ENCODE measurements at places on chromosomes 1 and 21.

- DNase-seq, result peak; percentile 59
Observed at GRCh38 chr1:64960731-64961130, 5.6 kb downstream of the JAK1 start.

DNA sequence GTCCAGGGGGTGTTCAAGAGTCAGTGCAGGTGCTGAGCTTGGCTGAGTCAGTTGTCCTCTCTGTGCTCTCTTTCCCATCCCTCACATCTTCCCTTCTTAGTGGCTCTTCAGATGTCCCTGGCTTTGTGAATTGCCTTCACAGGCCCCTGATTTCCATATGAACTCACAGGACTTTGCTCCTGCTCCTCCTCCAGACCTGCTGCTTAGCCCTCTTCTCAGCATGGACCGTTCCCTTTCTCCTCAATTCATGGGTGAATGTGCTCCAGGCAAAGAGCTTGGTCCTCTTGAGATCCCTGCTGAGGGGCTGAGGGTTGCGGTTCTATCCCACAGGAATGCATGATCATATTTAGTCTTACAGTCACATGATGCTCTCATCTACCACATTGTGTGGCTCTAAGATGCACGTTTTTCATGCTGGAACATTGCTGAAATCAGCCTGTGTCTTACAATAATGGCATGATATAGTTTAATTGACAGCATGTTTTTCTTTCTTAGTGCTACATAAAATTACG is 30.5 kb downstream of the CACNA1E start:
- DNase-seq, result no peak

- DNase-seq, result peak; percentile 8
Observed at GRCh38 chr1:157969697-157970485, 23.6 kb upstream of the KIRREL1 start.

DNA sequence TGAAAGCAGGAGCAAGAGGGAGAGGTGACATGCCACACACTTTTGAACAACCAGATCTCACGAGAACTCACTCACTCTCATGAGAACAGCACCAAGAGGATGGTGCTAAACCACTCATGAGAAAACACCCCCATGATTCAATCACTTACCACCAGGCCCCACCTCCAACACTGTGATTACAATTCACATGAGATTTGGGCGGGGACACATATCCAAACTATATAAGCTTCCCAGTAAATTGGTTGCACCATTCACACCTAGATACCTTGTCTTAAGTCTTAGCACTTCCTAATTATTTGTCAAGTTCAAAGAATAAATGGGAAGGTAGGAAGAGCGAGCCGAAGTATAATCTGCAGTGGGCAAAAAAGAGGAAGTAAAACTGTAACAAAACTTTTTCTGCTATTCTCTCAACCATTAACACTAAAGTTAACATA is 34.3 kb downstream of the AMY1C start:
- no peak for DNase-seq

DNA sequence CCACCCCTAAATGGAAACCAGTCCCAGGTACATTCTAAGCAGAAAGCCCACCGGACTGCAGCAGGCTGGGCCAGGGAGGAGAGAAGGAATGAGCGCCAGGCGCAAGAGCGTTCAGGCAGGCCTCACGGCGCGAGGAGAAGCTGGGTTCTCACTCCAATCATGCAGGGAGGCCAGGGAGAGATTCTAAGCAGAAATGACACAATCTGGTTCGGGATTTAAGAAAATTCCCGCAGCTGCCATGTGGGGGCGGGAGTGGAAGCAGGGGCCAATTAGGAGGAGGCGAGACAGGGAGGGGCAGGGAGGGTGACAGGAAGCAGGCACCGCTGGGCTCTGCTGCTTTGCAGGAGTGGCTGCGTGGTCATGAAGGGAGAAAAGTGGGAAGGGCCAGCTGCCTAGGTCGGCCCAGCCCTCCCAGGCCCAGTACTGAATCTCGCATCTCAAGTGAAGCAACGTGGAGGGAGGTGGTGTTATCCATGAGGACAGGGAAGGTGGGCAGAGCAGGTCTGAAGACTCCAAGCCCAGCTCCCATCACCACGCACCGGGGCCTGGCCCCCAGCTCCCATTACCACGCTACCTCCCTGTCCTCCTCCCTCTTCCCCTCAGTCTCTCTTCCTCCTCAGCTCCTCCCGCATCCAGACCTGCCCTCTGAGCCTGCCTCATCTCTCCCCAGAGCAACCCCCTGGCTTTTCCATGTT is 11.8 kb downstream of the NPHP4 start:
- no peak for DNase-seq

GRCh38 chr1:45012639-45013278 is 705 bp downstream of the UROD start:
- peak; percentile 54 for DNase-seq

DNA sequence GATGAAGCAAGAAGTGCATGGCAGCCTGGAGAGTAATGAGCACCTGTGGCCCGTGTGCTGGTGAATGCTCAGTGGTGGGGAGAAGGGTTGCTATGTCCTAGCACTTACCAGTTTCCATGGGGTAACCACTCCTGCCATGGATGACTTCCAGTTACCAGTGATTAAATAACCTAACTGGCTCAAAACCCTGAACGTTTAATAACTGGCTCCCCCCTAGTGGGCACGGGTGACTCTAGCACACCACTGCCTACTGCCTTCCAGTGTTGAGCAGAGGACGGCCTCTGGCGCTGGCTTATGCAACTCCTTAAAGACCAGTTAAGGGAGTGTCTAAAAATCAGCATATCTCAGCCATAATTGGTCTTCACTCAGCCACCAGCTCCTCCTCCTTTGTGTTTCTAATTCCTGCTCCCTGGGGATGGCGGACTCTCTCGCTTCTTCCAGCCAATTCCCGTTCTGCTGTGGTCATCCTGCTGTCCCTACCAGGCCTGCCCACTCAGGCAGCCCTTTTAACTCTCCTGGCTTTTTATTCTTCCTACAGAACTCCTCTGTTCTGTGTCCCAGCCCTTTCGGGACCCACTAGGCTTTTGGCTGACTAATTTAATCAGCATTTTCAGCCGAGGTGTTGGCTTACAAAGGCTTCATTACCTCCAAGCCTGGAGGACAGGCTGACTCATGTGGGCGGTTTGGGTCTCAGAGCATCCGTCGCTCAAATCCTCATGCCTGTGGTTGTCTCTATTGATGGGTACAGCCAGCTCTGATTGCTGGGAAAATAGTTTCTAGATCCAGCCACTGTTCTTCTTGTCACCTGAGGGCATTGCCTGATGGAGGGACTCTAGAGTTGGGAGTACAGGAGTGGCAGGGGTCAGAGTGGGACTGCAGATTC is 332.4 kb downstream of the CAMTA1 start:
- no peak for DNase-seq

DNA sequence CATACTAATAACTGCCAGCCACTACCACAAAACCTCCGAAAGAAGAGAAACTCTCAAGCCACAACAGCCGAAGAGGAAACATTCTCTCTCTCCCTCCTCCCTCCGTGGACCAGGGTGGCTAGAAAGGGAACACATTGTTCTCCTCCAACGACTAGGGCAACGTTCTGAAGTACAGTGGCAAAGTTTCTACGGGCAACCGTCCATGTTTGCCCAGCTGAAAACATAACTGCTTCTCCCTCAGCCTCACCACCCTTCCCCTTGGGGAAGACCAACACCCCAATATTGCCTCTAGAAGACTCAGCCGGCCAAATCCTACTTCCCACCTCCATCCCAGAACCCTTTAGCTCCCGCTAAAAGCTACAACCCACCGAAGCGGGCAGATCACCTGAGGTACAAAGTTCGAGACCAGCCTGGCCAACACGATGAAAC is 2.0 kb downstream of the GLUL start:
- peak; percentile 51 for DNase-seq

GRCh38 chr1:209830722-209831121 is 3.0 kb downstream of the UTP25 start:
- DNase-seq, result no peak

- no peak for DNase-seq
Observed at GRCh38 chr1:110069404-110070281, 829 bp downstream of the ALX3 start.

- DNase-seq, result peak; percentile 51
Observed at GRCh38 chr1:61741711-61742619, at the start of gene PATJ. TSS of gene PATJ (plus strand) at chr1:61742480. CDS start at chr1:61762893, 20,413 bp downstream.

DNA sequence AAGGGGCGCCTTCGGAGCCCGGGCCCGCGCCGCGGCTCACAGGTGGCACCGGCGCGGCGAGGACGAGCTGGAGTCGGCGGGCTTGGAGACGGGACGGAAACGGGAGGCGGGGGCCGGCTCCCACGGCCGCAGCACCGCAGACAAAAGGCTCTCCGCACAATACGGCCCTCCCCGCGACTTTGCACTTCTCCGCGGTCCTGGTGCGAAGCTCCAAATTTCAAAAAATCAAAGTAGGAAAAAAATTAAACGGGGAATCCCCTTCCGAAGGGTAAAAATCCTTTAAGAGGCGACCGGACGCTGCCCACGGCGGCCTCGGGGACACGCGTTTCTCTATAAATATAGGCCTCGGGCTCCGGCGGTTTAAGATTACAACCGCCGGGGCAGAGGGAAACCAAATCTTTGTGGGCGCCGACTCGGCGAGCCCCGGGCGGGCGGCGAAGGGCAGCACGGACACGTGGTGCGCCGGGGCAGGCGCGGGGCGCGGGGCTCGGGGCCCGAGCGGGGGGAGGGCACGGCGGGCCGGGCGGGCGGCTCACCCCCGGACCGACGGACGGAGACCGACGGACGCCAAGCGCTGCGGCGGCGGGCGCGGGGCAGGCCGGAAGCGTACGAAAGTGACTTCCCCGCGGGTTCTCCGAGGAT is 453 bp downstream of the PABPC4 start:
- peak; percentile 27 for DNase-seq

- DNase-seq, result no peak
Observed at GRCh38 chr1:1420654-1421141, 378 bp downstream of the ANKRD65 start.

- no peak for DNase-seq
Observed at GRCh38 chr21:16159213-16159970, 429.6 kb downstream of the USP25 start.

GRCh38 chr1:63615768-63616420 is 22.7 kb downstream of the PGM1 start:
- peak; percentile 78 for DNase-seq

DNA sequence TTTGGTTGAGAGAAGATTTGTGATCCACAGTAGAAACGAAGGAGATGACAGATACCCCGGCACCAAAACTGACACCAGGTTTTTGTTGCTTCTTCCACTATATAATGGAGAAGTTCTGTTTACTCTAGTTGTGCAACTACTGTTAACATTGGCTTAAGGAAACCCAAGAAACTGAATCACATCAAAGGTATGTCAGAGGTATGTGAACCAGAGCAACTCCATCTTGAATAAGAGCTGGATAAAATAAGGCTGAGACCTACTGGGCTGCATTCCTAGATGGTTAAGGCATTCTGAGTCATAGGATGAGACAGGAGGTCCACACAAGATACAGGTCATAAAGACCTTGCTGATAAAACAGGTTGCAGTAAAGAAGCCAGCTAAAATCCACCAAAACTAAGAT is 173.7 kb upstream of the CAMK1G start:
- DNase-seq, result no peak

DNA sequence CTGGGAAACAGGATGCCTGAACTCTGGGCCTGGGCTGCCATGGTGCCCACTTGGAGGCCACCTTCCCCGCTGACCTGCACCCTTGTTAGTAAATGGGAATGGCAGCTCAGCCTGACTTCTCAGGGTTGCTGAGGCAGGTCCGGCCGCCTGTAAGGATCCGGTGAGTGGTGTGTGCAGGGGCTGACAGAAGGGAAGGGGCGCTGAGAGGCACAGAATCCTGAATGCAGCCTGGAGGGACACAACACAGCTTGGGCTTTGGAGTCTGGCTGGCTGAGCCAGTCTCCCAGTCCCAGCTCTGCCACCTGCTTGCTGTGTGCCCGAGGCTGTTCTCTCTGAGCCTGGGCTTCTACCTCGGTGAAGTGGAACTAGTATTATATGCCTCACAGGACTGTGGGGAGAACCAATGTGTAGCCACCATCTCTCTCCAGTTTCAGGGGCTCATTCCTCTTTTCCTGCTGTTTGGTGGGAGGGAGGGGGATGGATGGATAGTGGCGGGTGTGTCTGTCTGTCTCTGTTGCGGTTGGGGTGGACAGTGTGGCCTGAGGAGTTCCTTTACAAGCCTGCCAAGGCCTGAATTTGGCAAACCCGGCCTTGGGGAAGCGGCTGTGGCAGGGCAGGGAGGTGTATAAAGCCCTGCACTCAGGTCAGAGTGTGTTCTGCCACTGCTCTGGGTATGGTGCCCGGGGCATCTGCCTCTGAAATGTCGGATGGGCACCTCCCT is 18.0 kb downstream of the ADORA1 start:
- no peak for DNase-seq

- DNase-seq, result no peak
Observed at GRCh38 chr1:159829273-159829634, 2.6 kb downstream of the SLAMF8 start.

DNA sequence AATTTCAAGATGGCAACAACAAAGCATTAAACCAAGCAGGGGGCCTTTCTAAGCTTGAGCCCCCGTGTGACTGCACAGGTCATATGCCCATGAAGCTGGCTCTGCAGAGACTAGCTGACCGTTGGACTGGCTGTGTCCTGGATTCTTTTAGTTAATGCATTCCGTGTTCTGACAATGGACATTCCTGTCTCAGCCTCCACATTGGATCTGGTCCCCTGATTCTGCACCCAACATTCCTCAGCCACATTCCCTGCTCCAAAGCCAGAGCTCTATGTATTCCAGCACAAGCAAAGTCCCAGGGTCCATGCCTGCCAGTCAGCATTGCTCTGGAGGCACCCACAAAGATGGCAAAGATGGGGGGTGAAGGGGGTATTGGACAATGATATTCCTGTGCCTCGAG is 5.1 kb upstream of the NAV1 start:
- DNase-seq, result no peak

DNA sequence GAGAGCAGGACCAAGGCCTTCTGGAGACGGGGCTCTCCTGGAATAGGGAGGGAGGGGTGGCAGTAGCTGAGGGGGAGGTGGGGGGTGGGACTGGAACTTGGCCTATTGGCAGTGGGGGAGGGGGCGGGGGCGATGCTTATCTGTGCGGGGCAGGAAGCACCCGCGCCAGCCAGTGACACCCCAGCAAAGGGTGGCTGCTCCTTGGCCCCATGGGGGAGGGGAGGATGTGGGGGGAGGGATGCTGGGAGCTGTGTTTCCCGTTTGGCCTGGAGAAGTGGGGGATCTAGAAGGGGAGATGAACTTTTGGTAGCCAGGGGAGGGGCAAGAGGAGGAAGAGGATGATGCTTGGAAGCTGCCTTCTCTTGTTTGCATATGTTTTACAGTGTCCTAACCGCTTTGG is 11.0 kb downstream of the ZBTB7B start:
- DNase-seq, result peak; percentile 50

Data from activated CD4-positive, alpha-beta T cell treated with anti-CD3 and anti-CD28 coated beads, Interleukin-2, Interleukin-6, amounts not matched to agents 100 ng/mL and 50 ng/mL, durations not matched to agents 16 hours and 8 hours (primary cell).